ENCODE measurements at places on chromosomes 2 and 18. TPM values are rescaled to one million over a fixed set of nuclear protein-coding genes. Genes with fewer than 3 reads are reported as not detected.

Gene SPC25
- 12.9 TPM for total RNA-seq

Gene ZNF519
- 2.5 TPM for total RNA-seq

Gene PLGLB2
- 0.89 TPM for total RNA-seq

Gene ABCA12
- total RNA-seq: not detected

Gene SERPINB11
- total RNA-seq: not detected

Gene SEPTIN10
- total RNA-seq: 51.0 TPM

Gene SCTR
- total RNA-seq: not detected

Gene QPCT
- 1.5 TPM for total RNA-seq

Gene SDC1
- total RNA-seq: 37.7 TPM

Gene LRRTM1
- total RNA-seq: not detected

Gene GFPT1
- total RNA-seq: 16.5 TPM

Gene ANKRD62
- total RNA-seq: not detected

Gene LRRC30
- total RNA-seq: not detected

Gene LHCGR
- total RNA-seq: not detected

Gene NEUROD1
- not detected for total RNA-seq

Gene BUB1
- total RNA-seq: 59.0 TPM
